ENCODE measurements at places on chromosomes 1 and 21. TPM values are rescaled to one million over a fixed set of nuclear protein-coding genes. Genes with fewer than 3 reads are reported as not detected.

The CORT gene
- 0.35 TPM for total RNA-seq

DNA sequence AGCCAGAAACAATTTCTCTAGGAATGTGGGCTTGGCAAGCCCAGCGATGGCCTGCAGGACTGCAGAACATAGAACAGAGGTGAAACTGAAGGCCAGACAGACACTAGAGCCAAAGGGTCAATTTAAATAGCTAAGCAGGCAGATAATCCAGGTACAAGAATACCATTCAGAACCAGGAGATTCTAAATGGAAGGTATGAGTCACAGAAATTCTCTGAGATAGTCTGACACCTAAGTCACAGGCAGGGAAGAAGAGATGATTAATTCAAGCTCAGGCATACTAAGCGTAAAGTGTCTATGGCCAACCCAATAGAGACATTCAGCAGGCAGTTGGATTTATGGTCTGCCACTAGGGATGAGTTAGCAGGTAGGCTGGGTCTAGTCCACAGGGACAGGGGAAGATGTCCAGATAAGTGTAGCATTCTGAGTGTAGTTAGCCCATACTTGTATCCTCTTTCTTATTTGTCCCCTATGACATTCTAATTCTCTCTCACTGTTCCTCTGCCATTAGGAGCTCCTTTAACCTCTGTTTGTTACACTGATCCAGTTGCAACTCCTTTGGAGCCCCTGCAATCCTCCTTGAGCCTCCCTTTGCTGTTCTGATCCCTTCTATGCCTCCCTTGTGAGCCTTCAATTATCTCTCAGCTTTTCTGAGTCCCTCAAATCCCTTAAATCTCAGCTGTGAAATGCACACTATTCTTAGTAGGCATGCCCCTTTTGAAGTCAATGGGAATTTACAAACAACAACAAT, 383.8 kb downstream of the LMO4 start:
- DNase-seq: no peak

The RIMKLA gene
- 3.5 TPM for total RNA-seq

GRCh38 chr1:6347641-6348487, 45.7 kb downstream of the ACOT7 start:
- peak; percentile 77 for DNase-seq

The SHISA4 gene
- 74.5 TPM for total RNA-seq

- DNase-seq: no peak
These were observed 265.0 kb upstream of the USP24 start for GRCh38 chr1:55480029-55480795.

The ATP6V1G3 gene
- total RNA-seq: not detected

GRCh38 chr1:117275055-117275454, 64.3 kb upstream of the VTCN1 start:
- no peak for DNase-seq

GRCh38 chr1:43147625-43148327, 24.3 kb downstream of the EBNA1BP2 start:
- DNase-seq: peak; percentile 80

DNA sequence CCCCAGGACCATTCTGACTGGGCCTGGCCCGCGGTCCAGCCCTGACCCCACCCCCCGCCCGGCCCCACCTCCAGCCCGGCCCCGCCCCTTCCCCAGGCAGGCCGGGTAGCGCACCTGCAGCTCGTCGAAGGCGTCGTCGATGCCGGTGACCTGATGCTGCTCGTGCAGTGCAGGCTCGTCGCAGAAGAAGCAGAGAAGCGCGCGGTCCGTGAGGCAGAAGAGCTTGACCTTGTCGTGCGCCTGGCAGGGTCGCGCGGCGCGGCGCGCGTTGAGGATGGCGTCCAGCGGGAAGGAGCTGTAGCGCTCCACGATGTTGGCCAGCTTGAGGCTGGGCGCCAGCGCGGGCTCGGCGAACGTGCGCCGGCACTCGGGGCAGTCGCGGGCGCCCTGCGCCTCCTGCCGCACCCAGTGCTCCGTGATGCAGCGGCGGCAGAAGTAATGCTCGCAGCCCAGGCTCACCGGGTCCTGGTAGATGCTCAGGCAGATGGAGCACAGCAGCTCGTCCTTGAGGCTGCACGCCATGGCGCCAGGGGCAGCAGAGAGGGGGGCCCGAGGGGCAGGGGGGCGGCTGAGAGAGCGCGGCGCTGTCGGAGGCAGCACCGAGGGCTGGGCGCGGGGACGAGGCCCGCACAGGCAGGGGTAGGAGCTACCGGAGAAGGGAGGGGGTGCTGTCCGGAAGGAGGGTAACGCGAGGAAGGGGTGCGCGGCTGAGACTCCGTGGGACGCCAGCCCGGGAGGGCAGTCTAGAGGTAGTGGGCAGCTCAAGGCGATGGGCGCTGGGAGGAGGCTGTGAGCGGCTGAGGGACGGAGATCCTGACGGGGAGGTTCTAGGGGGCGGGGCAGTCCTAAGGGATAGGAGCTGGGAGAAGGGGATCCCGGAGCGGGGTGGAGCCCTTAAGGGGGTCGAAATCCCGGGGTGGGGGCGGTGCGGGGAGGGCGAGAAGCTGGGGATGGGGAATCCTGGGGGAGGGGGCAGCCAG, 642 bp downstream of the TRIM62 start:
- peak; percentile 63 for DNase-seq

GRCh38 chr1:202304375-202304774, 37.4 kb downstream of the UBE2T start:
- peak; percentile 84 for DNase-seq

GRCh38 chr1:223535319-223535718, 130.2 kb downstream of the CAPN8 start:
- no peak for DNase-seq

- DNase-seq: no peak
These were observed 100.7 kb upstream of the OLFM3 start for GRCh38 chr1:102097451-102097850.

DNA sequence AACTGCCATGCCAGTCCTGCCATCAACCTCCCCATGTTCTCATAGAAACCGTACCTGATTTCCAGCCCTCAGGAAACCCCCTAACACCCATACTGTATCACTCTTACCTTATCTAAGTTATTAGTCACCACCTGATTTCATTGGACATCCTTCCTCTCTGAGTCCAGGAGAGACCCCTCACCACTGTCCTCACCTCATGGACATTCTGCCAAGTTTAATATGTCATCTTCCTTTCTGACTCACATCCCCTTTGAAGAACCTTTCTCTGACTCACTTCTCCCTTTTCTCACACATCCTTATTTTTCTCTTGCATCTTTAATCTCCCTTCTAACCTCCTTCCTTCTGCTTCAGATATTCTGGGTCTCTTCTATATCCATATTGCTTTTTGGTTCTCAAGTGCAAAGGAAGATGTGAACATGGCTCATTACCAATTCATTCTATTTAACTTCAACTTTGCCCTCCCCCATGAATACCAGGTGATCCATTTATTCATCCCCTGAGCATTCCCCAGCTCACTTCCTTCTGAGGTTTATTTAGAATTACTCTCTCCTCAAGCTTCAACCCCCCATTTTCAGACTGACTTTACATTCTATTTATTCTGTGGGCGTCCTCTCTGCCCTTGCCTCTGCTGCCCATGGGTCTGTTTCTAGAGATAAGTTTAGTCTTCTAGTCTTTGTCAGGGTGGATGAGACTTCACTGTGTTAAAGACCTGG, 206.8 kb upstream of the ESRRG start:
- no peak for DNase-seq

The LCE2C gene
- total RNA-seq: not detected

DNA sequence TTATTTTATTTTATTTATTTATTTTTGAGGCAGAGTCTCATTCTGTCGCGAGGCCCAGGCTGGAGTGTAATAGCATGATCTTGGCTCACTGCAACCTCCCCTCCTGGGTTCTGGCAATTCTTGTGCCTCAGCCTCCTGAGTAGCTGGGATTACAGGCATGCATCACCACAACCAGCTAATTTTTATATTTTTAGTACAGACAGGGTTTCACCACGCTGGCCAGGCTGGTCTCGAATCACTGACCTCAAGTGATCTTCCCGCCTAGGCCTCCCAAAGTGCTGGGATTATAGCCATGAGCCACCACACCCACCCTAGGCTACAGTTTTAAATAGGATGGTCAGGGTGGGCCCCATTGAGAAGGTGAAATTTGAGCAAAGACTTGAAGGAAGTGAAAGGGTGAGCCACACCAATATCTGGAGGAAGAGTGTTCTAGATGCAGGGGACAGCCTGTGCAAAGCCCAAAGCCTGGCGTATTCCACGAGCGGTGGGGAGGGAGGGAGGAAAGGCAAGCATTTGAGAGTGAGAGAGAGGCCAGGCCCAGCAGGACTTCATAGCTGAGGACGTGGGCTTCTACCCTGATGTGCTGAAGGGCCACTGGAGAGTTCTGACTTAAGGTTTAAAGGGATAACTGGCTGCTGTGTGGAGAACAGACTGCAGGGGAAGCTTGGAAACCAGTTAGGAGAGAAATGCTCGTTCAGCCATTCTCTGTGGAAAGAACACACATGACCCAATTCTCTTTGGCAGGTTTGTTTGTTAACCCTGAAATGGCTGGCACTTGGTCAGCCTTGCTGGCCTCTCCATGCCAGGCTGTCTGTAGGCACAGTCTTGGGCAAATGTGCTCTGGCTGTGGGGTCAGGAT, 62.6 kb upstream of the FAM20B start:
- no peak for DNase-seq

The ADORA3 gene
- 5.4 TPM for total RNA-seq

- no peak for DNase-seq
These were observed 1.3 kb upstream of the CCT8 start for GRCh38 chr21:29074783-29075182.

GRCh38 chr1:81155131-81155530, 645.6 kb upstream of the ADGRL2 start:
- no peak for DNase-seq

DNA sequence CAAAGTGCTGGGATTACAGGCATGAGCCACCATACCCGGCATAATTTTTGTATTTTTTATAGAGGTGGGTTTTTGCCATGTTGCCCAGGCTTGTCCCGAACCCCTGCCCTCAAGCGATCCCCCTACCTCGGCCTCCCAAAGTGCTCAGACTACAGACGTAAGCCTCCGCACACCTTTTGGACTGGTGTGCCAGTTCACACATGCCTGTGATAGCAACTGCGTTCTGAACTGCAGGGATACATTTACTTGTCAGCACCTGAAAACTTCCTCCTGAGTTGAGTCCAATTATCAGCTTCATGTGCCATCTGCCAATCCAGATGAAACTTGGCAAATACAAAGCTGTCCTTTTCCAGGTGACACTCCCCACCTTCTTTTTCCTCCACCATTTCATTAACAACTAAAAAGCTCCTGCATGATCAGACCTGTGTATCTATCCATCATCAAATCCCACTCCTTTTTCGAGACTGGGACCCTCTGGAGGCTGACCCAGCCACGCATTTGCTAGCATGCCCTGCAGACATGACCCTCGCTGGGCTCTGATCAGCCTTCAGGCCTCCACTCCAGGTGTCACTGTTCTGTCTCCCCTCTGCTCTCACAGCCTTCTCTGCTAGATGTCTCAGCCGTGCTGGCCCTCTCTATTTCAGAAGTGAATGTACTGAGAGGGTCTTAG, 2.1 kb upstream of the DEGS1 start:
- no peak for DNase-seq

DNA sequence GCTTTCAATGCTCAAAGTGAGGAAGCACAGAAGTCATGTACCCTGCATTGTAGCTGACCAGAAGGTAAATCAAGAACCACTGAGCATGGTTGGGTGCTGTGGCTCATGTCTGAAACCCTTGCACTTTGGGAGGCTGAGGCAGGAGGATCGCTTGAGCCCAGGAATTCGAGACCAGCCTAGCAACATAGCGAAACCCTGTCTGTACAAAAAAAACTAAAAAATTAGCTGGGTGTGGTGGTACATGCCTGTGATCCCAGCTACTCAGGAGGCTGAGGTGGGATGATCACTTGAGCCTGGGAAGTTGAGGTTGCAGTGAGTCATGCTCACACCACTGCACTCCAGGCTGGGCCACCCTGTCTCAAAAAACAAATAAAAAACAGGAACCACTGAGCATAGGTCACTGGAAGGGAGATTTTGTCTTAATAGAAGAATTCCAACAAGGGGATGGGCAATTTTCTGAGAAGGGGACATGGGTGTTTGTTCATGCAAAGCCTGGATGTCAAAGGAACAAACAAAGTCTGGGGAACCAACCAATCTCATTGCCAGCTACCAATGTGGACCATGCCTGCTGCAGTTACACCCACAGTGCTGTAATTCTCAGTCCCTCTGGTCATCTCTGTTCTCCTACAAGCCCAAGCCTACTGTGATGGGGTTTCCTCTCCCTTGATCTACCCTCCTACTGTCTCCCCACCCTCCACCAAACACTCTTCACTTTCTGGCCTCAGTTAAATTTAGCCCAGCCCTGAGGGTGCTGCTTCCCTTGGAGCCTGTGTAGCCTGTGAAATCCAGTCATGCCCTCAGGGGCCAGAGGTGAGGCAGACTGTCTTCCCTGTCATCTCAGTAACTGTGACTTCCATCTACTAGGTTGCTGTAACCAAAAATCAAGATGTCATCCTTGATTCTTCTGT, 47.9 kb downstream of the ELF3 start:
- DNase-seq: no peak

DNA sequence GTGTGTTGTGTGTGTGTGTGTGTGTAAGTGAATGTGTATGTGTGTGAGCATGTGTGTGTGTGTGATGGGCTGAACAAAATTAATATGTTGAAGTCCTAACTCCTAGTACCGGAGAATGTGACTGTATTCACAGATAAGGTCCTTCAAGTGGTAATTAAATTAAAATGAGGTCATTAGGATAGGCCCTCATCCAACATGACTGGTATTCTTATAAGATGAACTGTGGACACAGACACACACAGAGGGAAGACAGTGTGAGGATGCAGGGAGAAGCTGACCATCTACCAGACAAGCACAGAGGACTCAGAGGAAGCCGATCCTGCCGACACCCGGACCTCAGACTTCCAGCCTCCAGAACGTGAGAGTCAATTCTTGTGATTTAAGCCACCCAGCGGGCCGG, 91.2 kb upstream of the PGBD5 start:
- DNase-seq: no peak

DNA sequence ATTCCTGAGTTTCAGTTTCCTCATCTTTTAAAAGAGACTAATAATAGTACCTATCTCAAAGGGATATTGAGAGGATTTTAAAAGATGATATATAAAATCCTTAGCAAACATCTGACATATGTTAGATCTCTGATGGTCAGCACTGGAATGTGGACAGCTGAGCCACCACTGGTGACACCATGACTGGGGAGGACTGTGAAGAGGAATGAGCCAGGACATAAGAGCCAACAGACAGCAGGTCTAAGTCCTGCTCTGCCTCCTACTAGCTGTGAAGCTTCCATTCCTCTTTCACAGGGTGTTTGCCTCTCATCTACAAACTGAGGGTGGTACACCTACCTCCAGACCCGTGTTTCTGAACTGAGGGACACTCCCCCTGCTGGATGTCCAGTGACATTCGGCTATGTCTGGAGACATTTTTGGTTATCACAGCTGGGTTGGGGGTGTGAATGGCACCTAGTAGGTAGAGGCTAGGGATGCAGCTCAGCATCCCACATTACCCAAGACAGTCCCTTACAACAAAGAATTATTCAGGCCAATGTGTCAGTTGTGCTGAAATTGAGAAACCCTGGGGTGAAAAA, 109.1 kb upstream of the OLIG2 start:
- DNase-seq: no peak
